ENCODE measurements at places on chromosomes 3 and 15. TPM values are rescaled to one million over a fixed set of nuclear protein-coding genes. Genes with fewer than 3 reads are reported as not detected.

DNA sequence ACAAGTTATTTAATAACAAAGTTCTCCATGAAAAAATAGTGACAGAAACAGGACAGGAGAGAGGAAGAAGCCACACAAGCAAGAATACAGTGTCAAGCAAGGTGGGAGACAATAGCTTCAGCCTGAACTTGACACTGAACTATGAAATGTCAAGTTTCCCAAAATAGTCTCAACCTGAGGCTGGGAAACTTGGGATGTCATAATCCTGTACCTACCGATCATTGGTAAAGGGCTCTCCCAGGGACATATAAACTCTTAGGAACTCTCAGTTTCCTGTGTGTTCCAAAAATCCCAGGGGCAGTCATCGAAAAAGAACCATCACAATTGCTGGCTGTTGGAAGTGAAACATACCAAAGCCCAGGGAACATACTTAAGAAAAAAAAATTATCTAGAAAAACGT is 211.6 kb downstream of the P3H2 start:
- no peak for DNase-seq

DNA sequence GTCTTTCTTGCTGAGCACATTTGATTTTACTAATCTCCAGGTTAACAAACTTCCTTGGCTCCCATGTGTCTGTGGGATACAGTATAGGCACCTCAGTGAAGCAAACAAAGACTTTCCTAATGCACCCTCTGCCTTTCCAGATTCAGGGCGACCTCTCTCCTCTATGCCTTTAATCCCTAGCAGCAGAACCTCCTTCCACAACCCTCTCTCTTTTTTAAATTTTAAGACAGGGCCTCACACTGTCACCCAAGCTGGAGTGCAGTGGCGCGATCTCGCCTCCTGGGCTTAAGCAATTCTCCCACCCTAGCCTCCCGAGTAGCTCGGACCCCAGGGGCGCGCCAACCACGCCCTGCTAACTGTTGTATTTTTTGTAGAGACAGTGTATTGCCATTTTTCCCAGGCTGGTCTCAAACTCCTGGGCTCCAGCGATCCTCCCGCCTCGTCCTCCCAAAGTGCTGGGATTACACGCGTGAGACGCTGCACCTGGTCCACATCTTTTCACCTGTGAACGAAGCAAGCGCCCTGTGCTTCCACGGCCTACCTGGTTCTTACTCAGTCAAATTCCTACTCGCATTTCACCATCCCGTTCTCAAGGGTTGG is 1.7 kb upstream of the HACD3 start:
- DNase-seq, result no peak

GRCh38 chr15:88498996-88499395 is 31.5 kb downstream of the MRPS11 start:
- no peak for DNase-seq

DNA sequence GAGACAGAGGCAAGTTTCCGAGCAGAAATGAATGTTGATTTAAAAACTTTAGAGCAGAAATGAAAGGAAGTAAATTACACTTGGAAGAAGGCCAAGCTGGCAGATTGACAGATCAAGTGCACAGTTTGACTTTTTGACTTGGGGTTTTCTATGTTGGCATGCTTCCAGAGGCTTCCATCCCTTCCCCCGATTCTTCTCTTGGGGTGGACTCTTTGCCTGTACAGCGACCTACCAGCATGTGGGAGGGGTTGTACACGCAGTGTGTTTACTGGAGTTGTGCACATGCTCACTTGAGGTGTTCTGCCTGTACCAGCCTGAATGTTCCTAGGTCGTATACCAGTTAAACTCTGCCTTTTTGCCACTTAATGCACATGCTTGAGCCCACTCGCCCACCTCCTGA is 701.5 kb upstream of the GBE1 start:
- DNase-seq, result no peak

GRCh38 chr15:33405096-33405495 is 94.3 kb downstream of the RYR3 start:
- no peak for DNase-seq

DNA sequence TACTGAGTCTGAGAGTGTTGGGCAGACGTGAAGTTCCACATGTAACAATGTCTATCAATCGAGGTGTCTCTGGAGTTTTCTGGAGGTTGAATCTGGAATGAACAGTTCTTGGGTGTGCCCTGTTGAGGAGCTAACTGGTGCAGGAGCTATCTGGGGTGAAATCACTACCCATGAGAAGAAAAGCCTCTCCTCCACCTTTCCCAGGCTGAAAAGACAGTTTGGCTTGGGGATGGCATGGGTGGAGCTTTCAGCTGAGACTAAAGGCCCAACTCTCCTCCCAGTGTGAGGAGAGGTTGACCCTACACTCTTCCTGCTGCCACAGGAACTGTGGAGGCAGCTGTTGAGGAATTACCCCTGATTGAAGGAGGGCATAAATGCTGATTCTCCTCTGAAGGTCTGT is 54.4 kb upstream of the LRRFIP2 start:
- no peak for DNase-seq

The TMEM207 gene
- not detected for total RNA-seq

The NEK10 gene
- total RNA-seq, result 1.4 TPM
